ENCODE measurements at places on chromosomes 11 and 22. TPM values are rescaled to one million over a fixed set of nuclear protein-coding genes. Genes with fewer than 3 reads are reported as not detected.

DNA sequence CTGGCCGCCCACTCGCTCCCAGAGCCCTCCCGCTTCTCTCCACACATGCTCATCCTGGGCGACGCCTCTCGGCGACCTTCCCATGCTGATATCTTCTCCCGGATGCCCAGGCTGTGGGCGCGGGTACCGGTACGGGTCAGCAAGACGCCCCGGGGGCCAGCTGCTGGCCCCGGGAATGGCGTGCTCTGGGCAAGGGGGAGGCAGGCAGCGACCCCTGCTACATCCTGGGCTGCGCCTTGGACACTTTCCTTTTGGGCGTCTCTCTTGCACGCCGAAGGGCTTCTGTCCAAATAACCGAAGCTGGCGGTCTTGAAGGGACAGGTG, 48.1 kb downstream of the RPL27A start:
- DNase-seq: no peak

DNA sequence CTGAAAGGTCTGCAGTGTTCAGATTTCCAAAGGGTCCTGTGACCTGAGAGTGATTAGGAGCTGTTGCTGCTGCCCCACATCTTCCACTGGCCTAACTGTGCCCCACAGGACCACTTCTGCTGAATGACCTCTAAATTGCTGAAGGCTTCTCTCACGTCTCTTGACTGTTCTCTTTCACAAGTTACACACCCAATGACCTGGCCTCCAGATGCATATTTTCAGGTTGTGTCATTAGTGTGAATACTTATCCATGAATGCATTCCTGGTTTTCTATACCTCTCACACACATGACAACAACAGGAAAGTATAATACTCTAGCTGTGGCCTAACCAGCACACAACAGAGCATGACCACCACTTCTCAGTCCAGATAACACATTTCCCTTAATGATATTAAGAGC, 15.4 kb downstream of the PRR14L start:
- no peak for DNase-seq

GRCh38 chr11:3738723-3739122, 58.6 kb downstream of the NUP98 start:
- no peak for DNase-seq

GRCh38 chr22:20175597-20175900, 24.7 kb upstream of the CCDC188 start:
- DNase-seq: no peak

DNA sequence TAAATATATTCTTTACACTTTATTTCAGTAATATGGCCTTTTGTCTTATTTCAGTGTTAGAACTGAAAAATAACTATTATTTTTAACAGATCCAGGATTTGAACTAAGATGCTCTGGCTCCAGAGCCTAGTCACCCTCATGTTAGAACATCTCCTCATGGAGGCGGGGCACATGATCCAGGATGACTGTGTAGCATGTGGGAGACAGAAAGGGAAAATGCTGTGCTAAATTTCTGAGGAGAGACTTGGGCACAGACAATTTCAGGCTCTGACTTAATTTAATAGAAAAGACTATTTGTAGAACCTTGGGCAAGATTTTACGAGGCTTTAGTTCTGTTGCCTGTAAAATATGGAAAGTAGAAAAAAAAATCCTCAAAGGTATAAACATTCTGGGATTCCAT, 24.1 kb downstream of the CTSC start:
- no peak for DNase-seq

- DNase-seq: no peak
Measured at GRCh38 chr11:74380746-74381439, 17.3 kb downstream of the PGM2L1 start.

- DNase-seq: no peak
Measured at GRCh38 chr11:10727146-10727851, 23.7 kb upstream of the CTR9 start.

GRCh38 chr11:61158691-61159381, 2.4 kb downstream of the VPS37C start:
- no peak for DNase-seq

GRCh38 chr11:11500744-11501487, 120.9 kb downstream of the GALNT18 start:
- no peak for DNase-seq

GRCh38 chr11:65212226-65212801, 30.6 kb downstream of the CAPN1 start:
- no peak for DNase-seq

GRCh38 chr11:124722176-124722575, 17.6 kb upstream of the NRGN start:
- DNase-seq: no peak

GRCh38 chr11:45045683-45046471, 95.2 kb upstream of the TP53I11 start:
- no peak for DNase-seq

- DNase-seq: no peak
Measured at GRCh38 chr22:48937032-48937639, 890.5 kb downstream of the BRD1 start.

GRCh38 chr11:65008016-65008415, 5.9 kb upstream of the ARL2 start:
- no peak for DNase-seq

DNA sequence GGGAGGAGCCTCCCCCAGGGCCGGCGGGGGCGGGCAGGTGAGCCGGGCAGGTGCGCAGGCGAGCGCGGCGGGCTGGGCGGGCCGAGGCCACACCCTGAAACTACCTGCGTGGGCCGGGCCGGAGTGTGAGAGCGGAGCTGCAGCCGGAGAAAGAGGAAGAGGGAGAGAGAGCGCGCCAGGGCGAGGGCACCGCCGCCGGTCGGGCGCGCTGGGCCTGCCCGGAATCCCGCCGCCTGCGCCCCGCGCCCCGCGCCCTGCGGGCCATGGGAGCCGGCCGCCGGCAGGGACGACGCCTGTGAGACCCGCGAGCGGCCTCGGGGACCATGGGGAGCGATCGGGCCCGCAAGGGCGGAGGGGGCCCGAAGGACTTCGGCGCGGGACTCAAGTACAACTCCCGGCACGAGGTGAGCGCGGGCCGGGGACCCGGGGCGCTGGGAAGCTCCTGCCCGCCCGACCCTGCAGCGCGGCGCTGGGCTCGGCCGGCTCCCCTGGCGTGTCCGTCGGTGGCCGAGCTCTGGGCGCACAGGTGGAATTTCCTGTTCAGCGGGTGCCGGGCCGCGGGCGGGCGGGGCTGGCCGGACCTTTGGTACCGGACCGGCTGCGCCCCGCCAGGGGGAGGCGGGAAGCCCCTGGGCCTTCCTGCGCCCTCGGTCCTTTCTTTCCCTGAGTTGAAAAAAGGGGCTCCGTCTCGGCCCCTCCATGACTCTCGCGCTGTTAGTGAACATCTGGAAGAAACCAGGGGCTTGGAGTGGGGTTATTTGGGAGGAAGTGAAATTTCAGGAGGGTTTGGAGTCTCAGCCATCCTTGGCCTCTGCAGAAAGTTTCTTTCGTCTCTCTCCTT, at the start of gene ST14:
TSS of gene ST14 (plus strand) at position 126 of the 841 bp plus-strand sequence. CDS start at position 324, 198 bp downstream.
- DNase-seq: no peak

DNA sequence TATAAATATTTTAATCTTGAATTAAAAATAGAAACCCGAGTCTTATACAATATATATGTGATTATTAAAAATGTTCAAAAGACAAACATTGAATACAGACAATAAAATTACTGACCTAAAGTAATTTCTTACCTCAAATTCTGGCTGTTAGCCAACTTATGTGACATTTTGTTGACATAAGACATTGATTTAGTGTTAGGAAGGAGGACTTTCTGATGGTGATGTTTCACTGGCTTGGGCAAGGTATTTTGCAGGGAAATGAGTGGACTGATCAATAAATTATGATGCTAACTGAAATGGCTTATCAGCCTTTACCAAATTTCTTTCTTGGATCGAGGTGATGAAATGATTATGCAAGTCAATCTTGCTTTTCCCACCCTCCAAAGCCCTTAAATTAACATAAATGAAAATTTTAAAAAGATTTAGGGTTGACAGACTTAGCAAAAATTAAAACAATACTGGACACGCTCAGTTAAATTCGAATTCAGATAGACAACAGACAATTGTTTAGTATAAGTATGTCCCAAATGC, 33.2 kb upstream of the FZD4 start:
- no peak for DNase-seq

DNA sequence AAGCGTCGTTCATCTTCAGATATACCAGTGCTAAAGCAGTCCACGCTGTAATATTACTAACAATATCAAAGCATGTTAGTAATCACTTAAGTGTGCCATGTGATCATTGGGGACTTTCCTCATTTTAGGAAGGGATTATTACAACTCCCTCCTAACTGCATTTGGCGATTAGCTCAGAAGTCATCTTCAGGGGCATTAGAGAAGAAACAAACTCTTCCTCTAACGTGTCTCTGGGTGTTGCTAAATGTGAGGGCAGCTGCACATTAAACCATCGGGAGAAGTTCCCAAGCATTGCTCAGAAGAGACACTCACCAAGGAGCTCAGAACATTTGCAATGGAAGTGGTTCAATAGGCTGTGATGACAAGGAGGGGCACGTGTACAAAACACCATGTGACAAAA, 17.2 kb downstream of the TESMIN start:
- DNase-seq: no peak

Gene PATE4
- not detected for total RNA-seq

Gene OR56A1
- not detected for total RNA-seq

Gene RAG1
- 0.13 TPM for total RNA-seq

Gene GAS2
- 1.4 TPM for total RNA-seq

Gene RIMBP3C
- total RNA-seq: 0.20 TPM

Gene BTBD18
- total RNA-seq: not detected

Gene MN1
- total RNA-seq: 0.03 TPM

Gene SLC5A12
- total RNA-seq: not detected

Gene SLC37A2
- 0.14 TPM for total RNA-seq

Gene EFCAB6
- total RNA-seq: 0.18 TPM

Gene CLTCL1
- total RNA-seq: 0.16 TPM

Gene MICAL2
- 70.3 TPM for total RNA-seq

Gene ASPHD2
- total RNA-seq: 8.2 TPM

Gene TMPRSS13
- 0.38 TPM for total RNA-seq

Gene ANGPTL5
- total RNA-seq: not detected
